ENCODE measurements at places on chromosomes 13 and 19.

- no peak for DNase-seq
Observed at GRCh38 chr13:31588316-31588715, 151.0 kb upstream of the RXFP2 start.

GRCh38 chr13:58247080-58247479 lies 615.5 kb downstream of the PCDH17 start:
- DNase-seq = no peak

DNA sequence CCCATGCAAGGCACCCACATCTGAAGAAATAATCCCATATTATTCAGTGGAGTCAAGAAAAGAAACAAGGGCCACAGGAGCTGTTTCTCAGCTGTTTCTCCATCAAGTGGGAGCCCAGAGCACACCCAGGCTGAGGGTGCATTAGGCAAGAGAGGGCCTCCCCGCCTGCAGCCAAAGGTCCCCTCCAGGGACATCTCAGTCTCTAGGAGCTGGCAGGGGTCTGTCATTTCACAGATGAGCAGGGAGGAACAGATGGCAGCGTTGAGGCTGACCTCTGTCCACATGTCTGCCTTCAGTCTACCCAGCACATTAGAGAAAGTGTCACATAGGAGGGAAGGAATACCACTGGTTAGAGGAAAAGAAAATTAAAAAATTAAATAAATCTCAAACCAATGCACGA lies 157.7 kb downstream of the ZNF536 start:
- DNase-seq = no peak

DNA sequence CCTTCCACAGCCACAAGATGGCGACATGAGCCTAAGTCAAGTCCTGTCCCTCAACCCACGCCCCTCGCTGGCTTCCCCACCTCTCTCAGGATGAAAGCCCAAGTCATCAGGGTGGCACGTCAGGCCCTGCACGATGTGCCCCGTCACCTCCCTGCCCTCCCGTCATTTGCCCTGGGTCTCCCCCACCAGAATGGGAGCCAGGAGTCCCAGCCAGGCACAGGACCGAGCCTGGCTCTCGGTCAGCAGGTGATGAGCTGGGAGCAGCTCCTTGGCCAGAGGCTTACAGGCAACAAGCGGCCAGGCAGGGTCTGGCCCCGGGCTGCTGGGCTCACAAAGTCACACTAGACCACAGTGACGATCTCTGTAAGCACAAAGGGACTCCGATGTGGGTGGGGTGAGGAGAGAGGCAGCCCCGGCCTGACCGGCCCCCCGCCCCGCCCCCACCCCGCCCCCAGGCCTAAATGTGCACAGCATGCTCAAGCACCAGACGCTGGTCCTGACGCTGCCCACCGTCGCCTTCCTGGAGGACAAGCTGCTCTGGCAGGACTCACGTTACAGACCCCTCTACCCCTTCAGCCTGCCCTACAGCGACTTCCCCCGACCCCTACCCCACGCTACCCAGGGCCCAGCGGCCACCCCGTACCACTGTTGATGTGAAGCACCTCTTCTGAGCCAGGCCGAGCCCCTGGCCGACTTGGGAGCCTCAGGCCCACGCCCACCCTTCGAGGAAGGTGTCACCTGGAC lies 7.3 kb downstream of the MRPL4 start:
- DNase-seq = peak; percentile 39

DNA sequence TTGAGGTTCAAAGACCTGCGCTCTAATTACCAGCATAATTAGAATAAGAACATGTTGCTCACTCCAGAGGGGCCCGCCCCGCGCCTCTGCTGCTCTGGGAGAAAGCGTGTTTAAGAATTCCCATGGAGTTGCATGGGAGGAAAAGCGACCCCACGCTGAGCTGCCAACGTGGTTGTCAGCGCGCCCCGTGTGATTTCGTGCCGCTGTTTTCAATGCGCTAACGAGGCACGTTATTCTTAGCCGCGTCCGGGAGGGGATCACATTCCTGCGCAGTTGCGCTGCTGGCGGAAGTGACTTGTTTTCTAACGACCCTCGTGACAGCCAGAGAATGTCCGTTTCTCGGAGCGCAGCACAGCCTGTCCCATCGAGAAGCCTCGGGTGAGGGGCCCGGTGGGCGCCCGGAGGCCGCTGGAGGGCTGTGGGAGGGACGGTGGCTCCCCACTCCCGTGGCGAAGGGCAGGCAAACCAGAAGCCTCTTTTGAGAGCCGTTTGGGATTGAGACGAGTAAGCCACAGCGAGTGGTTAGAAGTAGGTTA lies 173.8 kb upstream of the SOX1 start:
- no peak for DNase-seq

DNA sequence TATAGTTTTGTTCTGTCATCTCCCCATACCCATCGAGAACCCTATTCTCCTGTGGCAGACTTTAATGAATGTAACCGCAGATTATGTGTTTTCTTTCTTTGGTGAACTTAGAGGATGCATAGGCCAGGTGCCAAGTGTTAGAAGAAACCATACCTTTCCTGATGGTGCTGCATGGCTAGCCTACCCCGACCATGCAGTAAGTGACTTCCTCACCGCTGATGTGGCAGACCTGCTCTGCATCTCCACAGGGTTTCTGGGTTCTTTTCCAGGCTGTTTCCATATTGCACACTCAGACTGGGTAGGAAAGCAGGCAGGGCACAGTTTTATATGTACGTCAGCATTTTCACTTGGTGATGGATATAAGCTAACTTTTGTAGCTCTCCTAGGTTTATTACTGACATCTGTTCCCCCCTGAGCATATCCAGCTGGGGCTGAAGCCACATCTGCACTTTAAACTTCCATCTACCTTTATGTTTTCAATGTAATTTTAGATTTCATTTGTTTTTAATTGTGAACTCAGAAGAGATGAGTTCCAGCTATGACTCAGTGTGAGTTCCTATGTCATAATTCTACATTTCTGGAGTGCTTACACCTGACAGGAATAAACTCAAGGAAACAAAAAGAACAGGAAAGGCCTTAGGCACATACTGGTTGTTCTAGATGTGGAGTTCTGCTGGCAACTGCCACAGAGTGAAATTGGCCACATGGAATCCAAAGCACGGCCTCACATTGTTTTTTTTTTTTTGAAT lies 42.3 kb downstream of the LRCH1 start:
- no peak for DNase-seq
